Suprapubic skin (tissue), 4 donors: ENCODE measurements at places on chromosomes 12 and 14.

DNA sequence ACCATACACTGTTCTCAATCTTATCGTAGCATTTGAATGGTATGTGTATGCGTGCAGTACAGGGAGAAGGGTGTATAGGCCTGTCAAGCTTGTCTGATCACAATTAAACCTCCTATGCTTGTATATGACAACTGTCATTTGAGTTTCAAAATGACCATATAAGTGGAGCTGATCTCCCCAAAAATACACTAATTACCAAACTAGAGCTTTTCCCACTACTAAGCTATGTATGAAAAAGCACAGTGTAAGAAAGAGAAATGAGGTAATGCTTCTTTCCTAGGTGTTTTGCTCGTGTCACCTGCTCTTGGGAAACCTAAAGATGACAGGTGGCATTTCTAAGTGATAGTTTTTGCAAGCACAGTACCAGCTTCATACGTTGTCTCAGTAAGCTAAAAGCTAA is 1.1 kb upstream of the STK38L start:
- no peak for DNase-seq

DNA sequence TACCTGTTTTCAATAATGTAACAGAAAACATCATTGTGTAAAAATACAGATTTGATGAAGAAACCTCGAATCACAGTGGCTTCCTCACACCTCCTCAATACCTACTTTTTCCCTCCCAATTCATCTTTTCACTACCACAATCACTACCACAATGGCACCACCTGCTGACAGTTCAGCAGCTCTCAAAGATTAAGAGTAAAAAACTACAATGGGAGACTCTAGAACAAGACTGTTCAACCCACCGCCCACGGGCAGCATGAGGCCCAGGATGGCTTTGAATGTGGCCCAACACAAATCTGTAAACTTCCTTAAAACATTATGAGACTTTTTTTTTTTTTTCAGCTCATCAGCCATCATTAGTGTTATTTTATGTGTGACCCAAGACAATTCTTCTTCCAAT is 15.2 kb downstream of the MED6 start:
- DNase-seq = no peak

GRCh38 chr14:77353469-77354141 is 23.3 kb downstream of the TMED8 start:
- no peak for DNase-seq

- DNase-seq = no peak
Measured at GRCh38 chr12:128853600-128854197, 421 bp downstream of the GLT1D1 start.

DNA sequence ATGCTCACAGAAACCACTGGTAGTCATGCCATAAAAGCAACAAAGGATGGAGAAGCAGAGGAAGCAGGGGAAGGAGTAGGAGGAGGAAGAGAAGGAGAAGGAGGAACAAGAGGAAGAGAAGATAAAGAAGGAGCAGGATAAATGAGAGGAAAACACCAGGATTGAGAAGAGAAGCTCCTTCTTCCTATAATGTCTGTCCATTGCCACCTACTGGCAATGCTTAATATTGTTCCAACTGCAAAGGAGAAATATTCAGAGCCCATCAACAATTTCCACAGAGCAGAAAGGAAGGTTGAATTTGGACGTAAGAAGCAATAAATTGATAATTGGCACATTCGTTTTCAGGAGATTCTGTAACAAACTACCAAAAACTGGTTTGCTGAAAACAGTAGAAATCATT is 898.4 kb downstream of the SLC16A7 start:
- DNase-seq = no peak

DNA sequence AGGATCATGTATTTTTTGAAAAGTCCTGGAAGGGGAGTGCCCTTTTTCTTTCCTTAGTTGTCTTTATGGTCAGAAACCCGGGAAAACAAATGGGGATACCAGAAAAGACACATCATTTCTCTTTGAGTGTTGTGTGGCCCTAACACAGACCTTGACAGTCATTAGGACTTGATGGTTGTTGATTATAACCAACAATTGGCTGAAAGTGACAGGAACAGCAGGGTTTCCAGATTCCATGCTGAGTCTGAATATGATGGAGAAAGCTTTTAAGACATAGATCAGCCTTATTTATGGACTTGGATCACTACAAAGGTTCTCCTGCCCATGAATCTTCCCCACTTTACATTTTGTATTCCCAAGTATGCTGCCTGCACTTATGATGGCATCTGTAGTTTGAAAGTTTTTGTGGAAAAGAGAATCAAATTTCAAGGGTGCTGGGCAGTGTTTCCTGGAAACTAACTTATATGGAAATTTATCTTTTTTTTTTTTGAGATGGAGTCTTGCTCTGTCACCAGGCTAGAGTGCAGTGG is 30.4 kb downstream of the POLR3B start:
- DNase-seq = no peak

DNA sequence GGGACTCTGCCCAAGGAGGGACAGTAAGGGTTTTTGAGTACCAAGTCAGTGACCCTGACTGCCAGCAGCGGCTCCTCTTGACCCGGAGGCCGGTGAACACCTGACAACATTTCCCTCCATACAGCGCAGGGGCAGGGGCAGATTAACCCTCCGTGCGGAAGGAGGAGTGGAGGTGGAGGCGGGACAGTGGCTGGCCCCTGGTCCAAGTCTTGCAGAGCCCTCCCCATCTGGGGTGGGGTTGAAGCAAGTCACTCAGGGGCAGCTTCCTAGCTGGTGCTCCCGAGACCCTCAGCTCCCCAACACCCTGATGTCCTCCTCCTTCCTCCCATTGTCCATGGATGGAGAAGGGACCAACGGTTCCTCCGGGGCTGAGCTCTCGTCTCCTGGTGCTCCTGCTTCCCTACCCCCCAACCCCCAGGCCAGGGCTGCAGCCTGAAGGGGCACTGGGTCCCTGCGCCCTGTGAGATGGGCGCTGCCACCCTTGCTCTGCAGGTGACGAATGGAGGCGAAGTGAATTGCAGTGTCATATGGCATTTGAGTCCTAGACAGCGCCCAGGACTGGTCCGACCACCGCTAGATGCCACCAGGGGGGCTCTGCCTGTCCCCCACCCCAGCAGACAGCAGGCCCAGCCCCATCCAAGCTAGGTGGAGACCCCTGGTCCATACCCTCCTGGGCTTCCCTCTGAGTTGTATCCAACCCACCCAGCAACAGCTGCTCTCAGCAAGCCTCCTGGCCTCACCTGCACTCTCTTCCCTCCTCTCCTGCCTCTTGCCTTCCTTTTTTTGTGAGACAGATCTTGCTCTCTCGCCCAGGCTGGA is 7.0 kb upstream of the AMN start:
- no peak for DNase-seq

- no peak for DNase-seq
Measured at GRCh38 chr14:50791201-50791600, 39.8 kb downstream of the NIN start.

GRCh38 chr12:65277994-65278575 is 398 bp upstream of the MSRB3 start:
- peak; percentile 78 for DNase-seq

DNA sequence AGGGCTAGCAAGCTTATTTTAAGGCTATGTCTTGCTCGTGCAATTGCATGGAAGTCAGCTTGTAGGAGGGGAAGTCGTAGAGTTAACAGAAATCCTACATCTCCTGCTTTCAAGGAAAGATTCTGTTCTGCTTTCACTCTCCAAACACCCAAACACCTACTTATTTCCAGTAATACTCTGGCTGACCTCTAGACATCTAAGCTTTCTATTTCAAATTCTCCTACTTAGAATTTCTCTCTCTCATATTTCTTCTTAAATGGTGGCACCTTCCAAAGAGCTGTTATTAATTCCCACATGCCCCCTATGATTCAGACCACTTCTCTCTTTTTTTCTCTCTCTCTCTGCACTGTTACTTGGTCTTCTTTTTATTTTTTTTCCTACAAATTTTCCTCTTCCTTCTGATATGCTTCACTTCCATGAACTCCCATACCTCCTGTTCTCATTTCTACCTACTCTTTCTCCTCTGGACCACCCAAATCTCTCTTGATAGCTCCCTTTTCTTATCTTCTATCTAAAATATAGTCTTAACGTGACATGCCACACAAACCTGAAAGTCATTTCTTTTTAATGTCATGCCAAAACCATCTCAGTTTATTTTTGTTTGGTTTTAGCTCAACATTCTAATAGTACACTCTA is 90.8 kb downstream of the RPS6KA5 start:
- DNase-seq = no peak

DNA sequence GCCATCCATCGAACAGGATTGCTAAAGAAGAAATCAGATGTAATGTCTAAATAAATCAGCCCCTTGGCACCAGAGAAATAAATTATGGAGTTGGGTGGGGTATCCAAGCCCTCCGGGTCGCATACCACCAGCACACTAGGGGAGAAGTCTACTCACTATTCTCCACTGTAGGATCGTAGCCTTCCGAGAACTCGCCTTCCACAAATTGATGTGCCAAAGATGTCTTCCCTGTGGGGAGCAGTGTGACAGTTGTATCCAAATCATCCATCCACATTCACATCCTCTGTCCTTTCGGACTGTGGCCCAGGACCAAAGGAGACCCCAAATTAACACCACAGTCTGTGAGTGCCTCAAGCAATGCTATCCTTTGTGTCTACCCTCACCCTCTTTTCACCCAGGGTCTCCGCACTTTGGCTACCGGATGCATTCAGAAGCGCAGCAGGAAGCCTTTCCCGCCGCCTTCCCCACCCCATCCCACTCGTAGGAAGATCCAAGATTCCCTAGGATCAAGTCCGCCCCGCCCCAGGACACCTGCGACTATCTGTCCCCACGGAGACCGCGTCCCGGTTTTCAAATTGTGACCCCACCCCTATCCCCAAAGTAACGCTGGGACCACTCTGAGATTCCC is 786 bp downstream of the RHEBL1 start:
- no peak for DNase-seq

DNA sequence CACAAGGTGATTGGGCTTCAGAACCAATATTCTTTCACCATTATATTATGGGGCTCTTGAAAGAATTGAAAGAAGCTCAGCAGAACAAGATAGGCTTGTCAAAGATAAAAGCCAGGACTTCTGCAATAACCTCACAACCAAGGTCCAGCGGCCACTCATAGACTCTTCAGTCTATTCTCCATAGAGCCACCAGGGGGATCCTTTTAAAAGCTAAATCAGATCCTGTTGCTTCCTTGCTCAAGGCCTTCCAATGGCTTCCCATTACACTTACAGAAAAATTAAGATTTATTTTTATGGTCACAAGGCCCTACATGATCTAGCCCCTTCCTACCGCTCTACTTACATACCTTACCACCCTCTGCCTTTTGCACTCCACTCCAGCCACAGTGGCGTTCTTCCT is 169.6 kb downstream of the C12orf42 start:
- DNase-seq = no peak

- DNase-seq = no peak
Measured at GRCh38 chr14:68623307-68623706, 169.6 kb downstream of the ZFP36L1 start.

DNA sequence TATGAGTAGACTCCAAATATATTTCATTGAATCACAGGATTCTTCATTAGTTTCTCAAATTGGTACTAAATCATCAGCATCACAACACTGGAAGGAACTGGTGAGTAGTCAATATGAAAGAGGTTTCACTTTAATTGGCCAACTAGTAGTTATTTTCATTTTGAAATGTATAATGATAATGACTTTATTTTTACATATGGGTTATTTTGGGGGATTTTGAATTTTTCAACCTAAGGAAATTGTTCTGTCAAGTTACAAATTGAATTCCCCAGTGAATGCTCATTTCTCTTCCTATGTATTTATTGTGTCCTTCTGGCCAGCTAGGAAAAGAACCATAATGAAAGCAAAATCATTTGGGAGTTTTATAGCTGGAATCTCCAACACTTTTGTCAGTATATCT is 174.2 kb upstream of the ATP2B1 start:
- no peak for DNase-seq

DNA sequence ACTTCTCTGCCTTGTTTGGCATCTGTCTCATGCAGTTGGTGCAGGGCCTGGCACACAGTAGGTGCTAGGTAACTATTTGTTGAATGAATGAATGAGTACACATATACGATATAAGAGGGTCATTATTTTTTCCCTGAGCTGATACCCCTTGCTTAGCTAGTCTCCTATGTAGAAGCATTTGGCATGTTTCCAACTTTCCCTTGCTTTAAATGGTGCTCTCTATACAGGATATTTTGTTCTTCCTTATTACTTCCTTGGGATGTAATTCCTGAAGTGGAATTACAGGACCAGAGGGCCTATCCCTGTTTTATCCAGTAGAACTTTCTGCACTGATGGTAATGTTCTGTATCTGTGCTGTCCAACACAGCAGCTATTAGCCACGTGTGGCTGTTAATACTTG is 250.1 kb upstream of the PWP1 start:
- DNase-seq = no peak

- DNase-seq = no peak
Measured at GRCh38 chr12:65907513-65907912, 83.2 kb downstream of the HMGA2 start.

GRCh38 chr12:129378496-129378895 is 525.2 kb downstream of the GLT1D1 start:
- no peak for DNase-seq

GRCh38 chr14:80776657-80777056 is 164.9 kb downstream of the CEP128 start:
- DNase-seq = no peak

- DNase-seq = no peak
Measured at GRCh38 chr14:76654573-76655108, 106.6 kb upstream of the VASH1 start.

DNA sequence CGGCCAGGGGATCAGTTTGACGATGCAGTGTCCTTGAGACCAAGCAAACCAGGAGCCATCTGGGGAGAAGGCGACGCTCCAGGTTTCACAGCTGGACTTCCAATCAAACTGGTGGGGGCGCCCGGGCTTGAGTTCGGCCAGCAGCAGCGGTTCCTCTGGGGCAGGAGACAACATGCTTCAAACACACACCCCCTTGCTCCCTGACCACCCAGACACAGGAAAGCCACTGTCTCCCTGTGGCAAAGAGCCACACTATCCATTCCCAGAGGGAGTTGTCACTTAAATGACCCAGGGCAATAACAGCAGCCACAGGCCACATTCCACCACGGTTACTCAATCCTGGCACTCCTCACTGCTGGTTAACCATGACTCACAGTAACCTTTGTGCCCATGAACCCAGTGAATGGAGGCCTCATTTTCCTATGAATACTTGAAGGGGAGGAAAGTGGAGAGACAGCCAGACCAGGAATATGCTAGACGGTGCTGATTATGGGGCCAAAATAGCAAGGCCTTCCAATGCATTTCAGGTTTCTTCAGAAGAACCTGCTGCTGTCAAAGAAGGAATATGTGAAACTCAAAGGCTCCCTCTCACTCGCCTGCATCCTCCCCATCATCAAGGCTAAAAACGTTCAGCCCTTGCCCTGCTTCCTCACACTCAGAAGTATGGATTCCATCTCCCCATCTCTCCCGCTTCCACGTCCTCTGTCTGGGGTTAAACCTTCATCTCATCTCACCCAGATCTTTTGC is 8.5 kb downstream of the WSB2 start:
- DNase-seq = peak; percentile 90

- no peak for DNase-seq
Measured at GRCh38 chr12:104672501-104673265, 215.9 kb downstream of the CHST11 start.

- no peak for DNase-seq
Measured at GRCh38 chr12:46442239-46442638, 69.7 kb upstream of the SLC38A2 start.

GRCh38 chr12:57090490-57090889 is 1.6 kb downstream of the NAB2 start:
- DNase-seq = no peak
